Naive thymus-derived CD8-positive, alpha-beta T cell (primary cell): ENCODE measurements at places on chromosomes 1 and 21.

- DNase-seq: no peak
Observed at GRCh38 chr1:162905174-162906158, 44.5 kb upstream of the CCDC190 start.

DNA sequence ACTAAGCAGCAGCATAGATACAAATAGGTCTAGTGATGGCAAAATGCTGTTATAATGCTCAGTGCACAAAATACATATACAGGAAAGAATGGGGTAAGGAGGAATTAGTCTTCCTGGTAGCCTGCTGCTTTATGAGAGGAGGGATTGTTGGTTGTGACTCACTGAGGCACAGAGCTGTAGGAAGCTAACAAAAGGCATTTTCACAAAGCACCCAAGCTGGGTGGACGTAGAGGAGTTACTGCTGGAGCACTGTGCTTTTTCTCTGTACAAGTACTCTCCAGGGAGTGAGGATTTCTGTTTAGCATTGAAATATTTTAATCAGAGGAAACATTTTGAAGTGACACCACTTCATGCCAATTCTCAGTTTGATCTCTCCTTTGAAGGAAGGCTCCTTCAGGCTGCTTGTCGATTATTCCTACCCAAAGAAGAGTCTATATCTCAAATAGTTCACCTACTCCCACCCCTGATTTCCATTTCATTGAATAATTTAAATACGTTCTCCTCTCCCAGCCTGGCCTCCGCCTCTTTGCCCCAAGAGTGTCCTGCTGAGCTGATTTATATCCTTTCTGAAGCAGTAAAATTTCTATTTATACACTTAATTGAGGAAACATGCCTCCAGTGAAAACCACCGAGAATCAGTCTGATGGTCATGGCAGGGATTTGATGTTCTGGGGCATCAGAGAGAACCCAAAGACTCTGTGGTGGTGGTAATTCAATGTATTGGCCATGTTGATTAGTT, 271.9 kb downstream of the HHAT start:
- DNase-seq: no peak

- DNase-seq: no peak
Observed at GRCh38 chr1:86990826-86991225, 76.4 kb downstream of the HS2ST1 start.

DNA sequence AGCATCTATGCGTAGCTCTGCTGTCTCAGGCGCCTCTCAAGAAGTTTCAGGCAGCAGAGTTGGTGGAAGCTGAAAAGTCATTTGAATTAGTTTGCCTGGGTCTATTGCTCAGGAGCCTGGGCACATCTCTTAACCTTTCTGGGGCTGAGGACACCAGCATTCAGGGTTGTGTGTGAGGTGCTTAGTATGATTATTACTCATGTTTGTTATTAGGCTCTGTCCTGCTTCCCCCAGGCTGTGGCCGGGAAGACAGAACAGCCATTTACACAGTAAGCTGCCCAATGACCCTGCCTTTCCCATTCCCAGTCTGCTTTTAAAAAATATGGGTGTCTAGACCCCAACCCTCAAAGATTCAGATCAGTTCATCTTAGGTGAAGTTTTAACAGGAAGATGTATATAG, 53.9 kb upstream of the CACNA1E start:
- no peak for DNase-seq

- DNase-seq: no peak
Observed at GRCh38 chr1:202844935-202845334, 34.2 kb downstream of the PCAT6 start.
